Fibroblast of mammary gland (primary cell): ENCODE measurements at places on chromosomes 7 and 10.

DNA sequence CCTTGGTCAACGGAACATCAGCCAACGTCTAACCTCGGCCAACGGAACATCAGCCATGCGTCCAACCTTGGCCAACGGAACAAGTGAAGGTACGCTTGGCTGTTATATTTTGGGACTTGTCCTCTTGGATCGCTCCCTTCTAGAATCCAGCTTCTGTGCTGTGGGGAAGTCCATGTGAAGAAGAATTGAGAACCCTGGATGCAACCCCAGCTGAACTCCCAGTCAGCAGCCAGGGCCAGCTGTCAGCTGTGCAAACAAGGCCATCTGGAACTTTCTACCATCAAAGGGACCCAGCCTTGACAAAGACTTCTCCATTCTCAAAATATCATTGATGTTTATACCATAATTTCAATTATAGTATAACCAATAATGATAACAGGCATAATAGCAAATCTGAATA is 43.3 kb upstream of the ITGA8 start:
- no peak for DNase-seq

- DNase-seq = peak; percentile 77
These were observed 27.2 kb downstream of the GTF2IRD1 start for GRCh38 chr7:74480861-74481417.

GRCh38 chr10:66925896-66926715 is at the start of gene LRRTM3:
TSS of gene LRRTM3 (plus strand) at chr10:66926036.
- peak; percentile 38 for DNase-seq

DNA sequence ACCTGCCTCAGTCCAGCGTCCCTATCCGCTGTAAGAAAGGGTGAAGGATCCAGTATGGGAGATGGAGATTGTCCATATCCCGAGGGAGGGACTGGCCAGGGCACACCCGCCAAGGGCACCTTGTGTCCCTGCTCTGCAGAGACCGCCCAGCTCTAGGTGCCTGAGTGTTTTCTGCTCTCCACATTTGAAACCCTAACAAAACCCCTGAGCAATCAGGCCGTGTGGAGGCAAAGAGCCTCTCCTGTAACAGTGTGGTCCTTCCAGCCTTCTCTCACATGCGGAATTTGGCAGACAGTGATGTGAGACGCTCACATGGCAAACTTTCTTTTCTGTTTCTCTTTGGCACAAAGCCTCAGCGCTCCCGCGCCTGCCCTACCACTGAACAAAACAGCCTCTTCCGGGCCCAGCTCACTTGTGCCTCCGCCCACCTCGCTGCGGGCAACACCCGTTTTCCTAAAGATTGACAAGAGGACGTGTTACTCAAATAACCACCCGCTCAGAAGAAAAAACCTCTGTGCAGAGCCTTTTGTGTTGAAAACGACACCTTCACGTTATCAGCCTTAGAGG is 514.8 kb downstream of the DNAJB6 start:
- peak; percentile 28 for DNase-seq

GRCh38 chr7:115940460-115941060 is 90.0 kb downstream of the TFEC start:
- no peak for DNase-seq

DNA sequence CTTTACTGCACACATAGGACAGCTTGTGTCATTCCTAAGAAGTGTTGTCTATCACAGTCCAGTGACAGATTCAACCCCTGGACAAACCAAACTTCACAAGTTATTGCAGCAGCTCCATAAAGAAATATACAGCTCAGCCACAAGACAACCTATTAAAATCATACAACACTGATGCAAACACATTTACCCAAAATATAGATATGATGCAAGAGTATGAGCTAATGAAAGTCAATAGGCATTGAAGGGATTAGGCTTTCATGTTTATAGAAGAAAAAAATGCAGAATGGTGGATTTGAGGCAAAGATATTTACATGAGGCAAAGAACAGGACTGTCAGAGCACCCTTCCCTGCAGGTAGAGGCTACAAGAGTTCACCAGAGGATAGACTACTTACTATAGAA is 14.9 kb upstream of the RAPGEF5 start:
- no peak for DNase-seq

- peak; percentile 62 for DNase-seq
These were observed 152.0 kb downstream of the SVIL start for GRCh38 chr10:29482591-29483431.

DNA sequence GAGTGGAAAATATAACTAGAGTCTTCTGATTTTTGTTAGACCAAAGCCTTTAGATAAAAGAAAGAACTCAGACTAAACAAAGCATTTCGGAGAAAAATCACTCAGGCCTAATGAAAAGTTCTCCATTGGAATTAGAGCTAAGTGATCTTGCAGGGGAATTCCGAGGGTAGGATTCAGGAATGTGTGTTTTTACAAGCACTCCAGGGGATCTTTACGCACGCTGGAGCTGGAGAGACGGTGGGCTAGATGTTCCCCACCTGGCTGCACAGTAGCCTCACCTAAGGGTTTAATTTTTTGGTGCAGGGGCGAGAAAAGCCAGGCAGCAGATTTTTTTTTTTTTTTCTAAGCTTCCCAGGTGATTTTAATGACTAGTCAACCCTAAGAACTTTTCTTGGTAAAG is 7.9 kb upstream of the PAPSS2 start:
- no peak for DNase-seq

DNA sequence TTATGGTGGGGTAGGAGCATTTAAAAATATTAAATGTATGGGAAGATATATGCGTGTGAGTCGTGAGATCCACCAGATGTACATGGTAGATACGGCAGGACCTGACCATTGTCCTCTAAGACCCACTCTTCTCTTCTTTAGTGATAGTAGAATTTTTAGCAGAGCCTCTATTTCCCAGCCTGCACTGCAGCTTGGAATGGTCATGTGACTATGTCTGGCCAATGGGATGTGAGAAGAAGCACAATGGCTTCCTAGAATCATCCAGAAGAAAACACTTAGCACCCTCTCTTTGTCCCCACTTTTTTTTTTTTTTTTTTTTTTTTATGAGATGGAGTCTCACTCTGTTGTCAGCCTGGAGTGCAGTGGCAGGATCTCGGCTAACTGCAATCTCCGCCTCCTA is 86.6 kb upstream of the CYTH3 start:
- DNase-seq = peak; percentile 20

- DNase-seq = no peak
These were observed 180.6 kb downstream of the CAMK1D start for GRCh38 chr10:12529976-12530375.

GRCh38 chr7:340200-340937 is 50.4 kb downstream of the FOXL3 start:
- DNase-seq = no peak

GRCh38 chr10:75632805-75633462 is 201.5 kb downstream of the LRMDA start:
- DNase-seq = no peak

- DNase-seq = no peak
These were observed 236.6 kb downstream of the POM121L12 start for GRCh38 chr7:53272081-53272480.

DNA sequence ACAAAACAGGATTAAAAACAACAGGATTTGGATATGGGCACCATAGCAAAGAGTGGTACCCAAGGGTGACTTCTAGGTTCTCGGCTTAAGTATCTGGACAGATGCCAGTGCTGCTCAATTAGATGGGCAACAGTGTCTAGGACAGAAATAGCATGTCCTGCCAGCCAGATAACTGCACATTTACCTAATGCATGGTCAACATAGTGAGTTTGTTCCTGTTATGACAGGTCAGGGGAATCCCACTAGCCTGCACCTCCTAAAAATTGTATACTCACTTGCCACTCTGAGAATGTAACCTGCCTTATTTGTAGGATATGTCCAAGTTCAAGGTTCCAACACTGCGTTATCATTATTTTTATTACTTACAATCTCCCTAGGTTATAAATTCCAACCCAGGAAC is 471.7 kb downstream of the GRM8 start:
- no peak for DNase-seq

- DNase-seq = no peak
These were observed 130.4 kb downstream of the HIBADH start for GRCh38 chr7:27532314-27532713.

DNA sequence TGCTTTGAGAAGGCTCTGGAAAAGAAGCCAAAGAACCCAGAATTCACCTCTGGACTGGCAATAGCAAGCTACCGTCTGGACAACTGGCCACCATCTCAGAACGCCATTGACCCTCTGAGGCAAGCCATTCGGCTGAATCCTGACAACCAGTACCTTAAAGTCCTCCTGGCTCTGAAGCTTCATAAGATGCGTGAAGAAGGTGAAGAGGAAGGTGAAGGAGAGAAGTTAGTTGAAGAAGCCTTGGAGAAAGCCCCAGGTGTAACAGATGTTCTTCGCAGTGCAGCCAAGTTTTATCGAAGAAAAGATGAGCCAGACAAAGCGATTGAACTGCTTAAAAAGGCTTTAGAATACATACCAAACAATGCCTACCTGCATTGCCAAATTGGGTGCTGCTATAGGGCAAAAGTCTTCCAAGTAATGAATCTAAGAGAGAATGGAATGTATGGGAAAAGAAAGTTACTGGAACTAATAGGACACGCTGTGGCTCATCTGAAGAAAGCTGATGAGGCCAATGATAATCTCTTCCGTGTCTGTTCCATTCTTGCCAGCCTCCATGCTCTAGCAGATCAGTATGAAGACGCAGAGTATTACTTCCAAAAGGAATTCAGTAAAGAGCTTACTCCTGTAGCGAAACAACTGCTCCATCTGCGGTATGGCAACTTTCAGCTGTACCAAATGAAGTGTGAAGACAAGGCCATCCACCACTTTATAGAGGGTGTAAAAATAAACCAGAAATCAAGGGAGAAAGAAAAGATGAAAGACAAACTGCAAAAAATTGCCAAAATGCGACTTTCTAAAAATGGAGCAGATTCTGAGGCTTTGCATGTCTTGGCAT is 4.8 kb downstream of the IFIT2 start:
- DNase-seq = no peak

- DNase-seq = peak; percentile 65
These were observed 25.1 kb downstream of the ZMIZ1 start for GRCh38 chr10:79093658-79094411.

GRCh38 chr7:138753150-138753518 is 44.7 kb upstream of the TMEM213 start:
- no peak for DNase-seq

DNA sequence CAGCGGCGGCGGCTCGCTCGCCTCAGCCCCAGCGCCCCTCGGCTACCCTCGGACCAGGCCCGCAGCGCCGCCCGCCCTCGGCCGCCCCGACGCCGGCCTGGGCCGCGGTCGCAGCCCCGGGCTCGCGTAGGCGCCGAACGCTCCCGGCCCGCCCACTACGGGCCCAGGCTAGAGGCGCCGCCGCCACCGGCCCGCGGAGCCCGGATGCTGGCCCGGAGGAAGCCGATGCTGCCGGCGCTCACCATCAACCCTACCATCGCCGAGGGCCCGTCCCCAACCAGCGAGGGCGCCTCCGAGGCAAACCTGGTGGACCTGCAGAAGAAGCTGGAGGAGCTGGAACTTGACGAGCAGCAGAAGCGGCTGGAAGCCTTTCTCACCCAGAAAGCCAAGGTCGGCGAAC is 18.2 kb upstream of the TSPAN33 start:
- DNase-seq = no peak

DNA sequence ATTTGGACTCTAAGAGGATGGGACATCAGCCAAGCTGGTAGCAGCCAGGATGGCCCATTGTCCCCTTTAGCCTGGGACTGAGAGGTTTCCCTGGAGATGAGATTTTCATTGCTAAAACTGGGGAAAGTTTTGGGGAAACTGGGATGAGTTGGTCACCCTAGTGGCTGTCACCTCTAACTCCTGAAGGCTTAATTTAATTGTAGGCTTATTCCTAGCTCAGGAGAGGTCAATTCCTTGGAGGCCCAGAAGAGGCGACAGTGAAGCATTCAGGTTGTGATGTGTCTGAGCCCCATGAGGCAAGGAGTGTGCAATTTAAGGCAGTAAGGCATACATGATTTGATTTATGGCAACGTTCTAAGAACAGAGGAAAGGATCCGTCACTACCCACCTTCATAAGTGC is 24.9 kb upstream of the JAZF1 start:
- no peak for DNase-seq

GRCh38 chr10:71191551-71192076 is 20.8 kb upstream of the UNC5B start:
- no peak for DNase-seq

DNA sequence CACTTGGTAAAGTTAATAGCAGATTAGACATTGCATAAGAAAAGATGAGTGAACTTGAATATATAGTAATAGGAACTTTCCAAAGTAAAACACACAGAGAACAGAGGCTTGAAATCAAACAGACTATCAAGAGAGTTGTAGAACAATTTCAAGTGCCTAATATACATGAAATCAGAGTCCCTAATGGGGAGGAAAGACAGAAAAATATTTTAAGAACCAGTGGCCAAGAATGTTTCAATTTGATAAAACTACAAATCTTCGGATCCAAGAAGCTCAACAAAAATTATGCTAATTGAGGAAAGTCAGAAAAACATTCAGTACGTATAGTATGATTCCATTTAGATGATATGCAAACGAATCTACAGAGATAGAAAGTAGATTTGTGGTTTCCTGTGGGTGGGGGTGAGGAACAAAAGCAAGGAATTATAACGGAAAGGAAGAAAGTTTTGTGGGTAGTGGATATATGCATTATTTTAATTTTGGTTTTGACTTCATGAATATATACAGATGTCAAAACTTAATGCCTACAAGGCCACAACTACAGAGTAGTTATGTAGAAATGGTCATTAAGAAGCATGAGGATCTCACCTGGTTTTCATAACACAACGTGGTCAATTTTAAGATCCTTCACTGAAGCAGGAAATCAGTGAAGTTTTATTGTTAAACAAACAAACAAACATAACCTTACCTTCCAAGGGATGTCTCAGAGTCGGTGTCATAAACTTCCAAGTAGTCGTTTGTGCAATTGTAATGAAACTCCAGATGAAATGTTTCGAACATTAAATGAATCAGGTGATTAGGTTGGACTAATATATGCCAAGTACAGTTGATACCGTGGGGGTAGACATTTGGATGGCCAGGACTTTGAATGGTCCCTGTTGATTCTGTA is 62.0 kb downstream of the CUBN start:
- DNase-seq = no peak

DNA sequence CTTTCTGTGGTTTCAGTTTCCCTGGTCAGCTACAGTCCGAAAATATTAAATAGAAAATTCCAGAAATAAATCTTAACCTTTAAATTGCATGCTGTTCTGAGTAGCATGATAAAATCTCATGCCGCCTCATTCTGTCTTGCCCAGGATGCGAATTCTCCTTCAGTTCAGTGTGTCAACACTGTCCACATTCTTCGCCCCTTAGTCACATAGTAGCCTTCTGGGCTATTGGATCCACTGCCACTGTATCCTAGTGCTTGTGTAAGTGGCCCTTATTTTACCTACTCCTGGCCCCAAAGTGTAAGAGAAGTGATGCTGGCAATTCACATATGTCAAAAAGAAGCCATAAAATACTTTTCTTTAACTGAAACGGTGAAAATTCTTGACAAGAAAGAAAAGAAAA is 129.6 kb downstream of the ZWINT start:
- DNase-seq = no peak

- DNase-seq = no peak
These were observed 81.4 kb downstream of the ABI1 start for GRCh38 chr10:26779176-26779860.

GRCh38 chr7:80054356-80054755 is 80.3 kb upstream of the GNAI1 start:
- peak; percentile 76 for DNase-seq
